ENCODE measurements at places on chromosomes 2 and 18.

- no peak for DNase-seq
Measured at GRCh38 chr2:72916743-72917137, 579 bp upstream of the EMX1 start.

- DNase-seq, result no peak
Measured at GRCh38 chr2:200449149-200449548, 60.7 kb downstream of the KCTD18 start.

- no peak for DNase-seq
Measured at GRCh38 chr2:179764710-179765109, 96.7 kb downstream of the ZNF385B start.

GRCh38 chr2:23480957-23481797 is 96.2 kb downstream of the KLHL29 start:
- no peak for DNase-seq

GRCh38 chr2:9424447-9425164 is 1.2 kb downstream of the CPSF3 start:
- DNase-seq, result no peak
